ENCODE measurements at places on chromosomes 5 and 9. TPM values are rescaled to one million over a fixed set of nuclear protein-coding genes. Genes with fewer than 3 reads are reported as not detected.
A peak's percentile ranks its signal among the peaks of the same experiment; 100 is the strongest.

GRCh38 chr5:53263151-53263550, 153.6 kb upstream of the MOCS2 start:
- DNase-seq, result no peak

DNA sequence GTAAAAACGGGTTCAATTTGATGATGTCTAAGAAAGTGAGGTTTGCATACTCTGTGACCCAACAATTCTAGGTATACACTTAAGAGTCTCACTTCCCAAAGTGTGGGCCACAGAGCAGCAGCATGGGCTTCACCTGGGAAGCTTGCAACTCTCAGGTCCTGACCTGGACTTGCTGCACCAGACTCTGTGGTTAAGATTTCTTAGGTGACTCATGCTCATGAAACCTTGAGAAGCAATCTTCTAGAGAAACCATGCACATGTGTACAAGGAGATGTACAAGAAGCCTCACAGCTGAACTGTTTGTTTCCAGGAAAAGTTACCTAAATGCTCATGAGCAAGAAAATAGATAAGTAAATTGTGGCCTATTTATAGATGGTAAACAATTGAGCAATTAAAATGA, 30.0 kb downstream of the DNAJC21 start:
- no peak for DNase-seq

SLCO6A1 gene
- not detected for total RNA-seq

GRCh38 chr5:130126746-130127145, 222.5 kb downstream of the CHSY3 start:
- DNase-seq, result no peak

GRCh38 chr9:38263532-38263931, 129.0 kb upstream of the ALDH1B1 start:
- DNase-seq, result no peak

GRCh38 chr9:126842977-126843799, 17.3 kb upstream of the ZBTB34 start:
- no peak for DNase-seq

GRCh38 chr5:115733607-115734006, 82.9 kb downstream of the CDO1 start:
- DNase-seq, result no peak

DNA sequence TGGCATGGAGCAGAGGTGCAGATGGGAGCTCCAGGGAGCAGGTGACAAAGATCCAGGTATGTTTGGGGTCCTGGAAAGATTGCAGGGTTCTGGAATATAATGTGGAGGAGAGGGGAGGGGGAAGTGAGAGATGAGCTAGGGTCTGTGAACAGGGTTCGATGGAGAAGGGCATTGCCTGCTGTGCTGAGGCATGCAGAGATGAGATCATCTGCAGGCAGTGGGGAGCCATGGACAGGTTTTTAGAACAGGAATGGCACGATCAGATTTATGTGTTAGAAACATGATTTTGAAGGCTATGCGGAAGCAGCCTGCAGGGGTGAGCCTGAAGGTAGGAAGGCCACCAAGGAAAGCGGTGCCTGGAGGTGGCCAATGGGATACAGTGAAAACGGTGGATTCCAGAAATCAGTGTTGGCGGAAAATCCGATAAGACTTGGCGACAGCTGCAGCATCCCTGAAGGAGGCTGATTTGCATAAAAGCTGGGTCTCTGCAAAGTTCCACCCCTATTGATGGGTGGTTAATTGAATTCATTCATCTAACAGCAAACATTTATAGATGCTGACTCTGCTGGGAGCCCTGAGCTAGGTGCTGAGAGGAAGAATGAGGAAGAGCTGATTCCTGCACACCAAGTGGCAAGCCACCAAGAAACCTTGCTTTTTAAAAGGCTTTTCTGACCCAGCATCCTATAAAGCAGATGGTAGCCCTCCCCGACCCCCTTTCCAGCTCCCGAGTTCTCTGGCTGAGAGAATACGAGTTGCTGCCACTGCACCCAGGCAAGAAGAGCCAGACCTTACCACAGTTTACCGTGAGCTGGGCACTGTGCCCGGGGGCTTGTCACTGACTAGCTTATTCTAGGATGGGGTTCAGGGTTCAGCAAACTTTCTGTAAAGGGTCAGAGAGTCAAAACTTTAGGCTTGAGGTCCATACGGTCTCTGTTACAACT, 139.2 kb upstream of the SMIM23 start:
- DNase-seq, result no peak

BSPRY gene
- 10.2 TPM for total RNA-seq

- peak; percentile 35 for DNase-seq
These were observed 69.5 kb upstream of the UNC5A start for GRCh38 chr5:176740702-176741496.

- no peak for DNase-seq
These were observed 597.9 kb downstream of the DMRTA1 start for GRCh38 chr9:23044549-23044948.

- no peak for DNase-seq
These were observed 72.6 kb downstream of the SH3RF2 start for GRCh38 chr5:146009020-146009419.

DNA sequence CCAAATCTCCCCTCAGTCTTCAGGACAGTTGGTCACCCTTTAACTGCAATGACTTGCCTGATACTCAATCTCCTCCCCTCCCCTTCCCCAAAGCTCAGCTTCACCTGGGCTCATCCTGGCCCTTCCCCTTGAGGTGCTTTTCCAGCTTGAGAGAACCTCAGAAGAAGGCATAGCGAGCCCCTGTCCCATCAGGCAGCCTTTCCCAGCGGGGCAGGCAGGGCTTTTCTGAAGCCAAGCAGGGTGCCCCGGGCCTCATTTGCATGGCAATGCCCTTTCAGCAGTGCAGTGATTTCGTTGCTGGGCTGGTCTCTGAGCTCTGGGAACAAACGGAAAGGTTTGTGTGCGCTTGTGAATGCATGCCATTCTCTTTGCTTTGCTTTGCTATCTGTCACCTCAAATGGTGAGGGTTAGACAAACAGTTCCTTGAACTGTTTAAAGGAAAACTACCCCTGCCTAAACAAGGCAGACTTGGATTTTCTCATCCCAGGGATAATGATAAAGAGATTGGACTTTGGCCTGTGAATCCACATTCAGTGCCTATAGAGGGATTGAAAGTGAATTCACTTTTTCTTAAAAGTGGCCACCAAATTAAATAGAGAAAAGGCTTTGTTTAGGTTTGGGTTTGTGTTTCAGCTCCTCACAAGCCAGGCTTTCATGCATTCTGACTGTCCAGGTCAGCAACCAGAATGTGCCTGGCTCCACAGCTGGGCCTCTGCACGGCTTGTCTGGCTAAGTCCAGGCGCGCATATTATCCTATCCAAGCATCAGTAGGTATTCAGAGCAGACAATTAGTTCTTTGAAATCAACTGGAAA, 165.3 kb downstream of the ZNF608 start:
- DNase-seq, result no peak

DNA sequence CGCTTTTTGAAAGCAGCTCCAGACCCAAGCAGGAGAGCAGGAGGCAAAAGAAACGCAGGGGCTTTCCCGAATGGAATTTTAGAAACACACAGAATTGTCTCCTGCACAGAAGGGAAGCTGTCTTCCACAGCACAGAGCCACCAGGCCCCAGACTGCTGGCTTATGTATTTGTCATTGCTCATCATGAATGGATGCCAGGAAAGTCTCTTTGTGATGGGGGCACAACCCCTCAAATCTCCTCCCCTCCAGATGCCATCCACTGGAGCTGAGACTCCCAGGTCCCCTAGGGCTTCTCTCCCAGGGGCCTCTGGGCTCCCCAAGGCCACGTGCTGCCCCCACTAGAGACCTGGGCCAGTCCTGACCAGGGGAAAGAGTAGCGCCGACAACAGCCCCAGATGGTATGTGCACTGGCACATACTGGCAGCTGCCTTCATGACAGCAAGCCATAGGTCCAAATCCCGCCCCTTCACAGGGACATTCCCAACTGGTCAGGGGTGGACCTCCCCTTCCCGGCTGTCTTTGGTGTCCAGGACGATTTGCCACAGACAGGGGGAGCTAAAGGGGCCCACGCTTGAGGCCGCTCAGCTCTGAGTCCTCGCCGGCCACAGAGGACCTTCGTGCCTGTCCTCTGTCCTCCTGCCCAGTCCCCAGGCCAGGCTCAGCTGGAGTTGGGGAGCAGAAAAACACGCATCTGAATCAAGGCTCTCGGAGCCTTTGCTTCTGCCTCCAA, 127.8 kb downstream of the KCNIP1 start:
- no peak for DNase-seq

GRCh38 chr9:132857616-132858342, 20.3 kb downstream of the AK8 start:
- DNase-seq, result no peak

GRCh38 chr9:77756449-77756848, 108.3 kb upstream of the GNA14 start:
- DNase-seq, result no peak

OR13F1 gene
- total RNA-seq, result not detected

PCDHGB3 gene
- total RNA-seq, result 3.2 TPM

DNA sequence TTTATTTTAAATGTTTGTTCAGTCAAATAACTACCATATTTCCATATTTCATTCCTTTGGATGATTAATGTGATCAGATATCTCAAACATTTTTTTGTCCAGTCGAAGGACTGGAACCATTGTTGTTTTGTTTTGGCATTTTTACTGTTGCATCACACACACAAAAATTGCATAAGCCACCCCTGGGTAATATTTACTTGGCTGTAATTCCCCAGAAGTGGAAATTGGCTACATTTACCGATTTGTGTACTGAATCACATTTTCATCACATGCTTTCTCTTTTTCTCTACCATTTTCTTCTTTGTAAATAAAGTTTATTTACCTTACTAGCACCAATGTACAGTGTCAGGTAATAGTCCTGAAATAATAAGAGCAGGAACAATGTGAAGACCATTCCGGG, 1729.7 kb upstream of the WWC1 start:
- no peak for DNase-seq

ERMP1 gene
- total RNA-seq, result 106 TPM

DNA sequence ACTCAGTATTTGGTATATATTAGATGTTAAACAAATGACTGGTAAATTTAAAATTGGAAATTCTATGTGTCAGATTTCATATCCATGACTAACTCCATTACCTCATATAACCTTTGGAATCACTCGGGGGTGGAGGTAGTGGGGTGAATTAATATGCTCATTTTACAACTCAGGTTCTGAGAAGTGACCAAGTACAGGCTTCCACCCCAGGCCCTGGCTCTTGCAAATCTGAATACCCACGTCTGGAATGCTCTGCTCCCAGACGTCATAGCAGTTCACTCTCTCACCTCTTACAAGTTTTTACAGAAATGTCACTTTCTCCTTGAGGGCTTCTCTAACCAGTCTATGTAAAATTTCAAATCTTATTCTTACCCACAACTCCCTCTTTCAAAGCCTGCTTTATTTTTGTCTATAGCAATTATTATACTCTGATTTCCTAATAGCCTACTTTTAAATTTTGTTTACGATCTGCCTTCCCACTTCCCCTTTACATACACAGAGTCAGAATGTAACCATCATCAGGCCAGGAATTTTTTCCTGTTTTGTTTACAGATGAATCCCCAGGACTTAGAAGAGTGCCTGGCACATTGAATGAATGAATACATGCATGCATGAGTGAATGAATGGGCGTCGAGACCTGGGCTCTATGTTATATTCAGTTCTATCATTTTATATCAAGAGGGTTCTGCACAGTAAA, 134.1 kb upstream of the IFNE start:
- DNase-seq, result no peak

- no peak for DNase-seq
These were observed 1.7 kb downstream of the MBLAC2 start for GRCh38 chr5:90472783-90473395.

SLC4A9 gene
- 0.13 TPM for total RNA-seq

PCDHB2 gene
- total RNA-seq, result 1.8 TPM

DNA sequence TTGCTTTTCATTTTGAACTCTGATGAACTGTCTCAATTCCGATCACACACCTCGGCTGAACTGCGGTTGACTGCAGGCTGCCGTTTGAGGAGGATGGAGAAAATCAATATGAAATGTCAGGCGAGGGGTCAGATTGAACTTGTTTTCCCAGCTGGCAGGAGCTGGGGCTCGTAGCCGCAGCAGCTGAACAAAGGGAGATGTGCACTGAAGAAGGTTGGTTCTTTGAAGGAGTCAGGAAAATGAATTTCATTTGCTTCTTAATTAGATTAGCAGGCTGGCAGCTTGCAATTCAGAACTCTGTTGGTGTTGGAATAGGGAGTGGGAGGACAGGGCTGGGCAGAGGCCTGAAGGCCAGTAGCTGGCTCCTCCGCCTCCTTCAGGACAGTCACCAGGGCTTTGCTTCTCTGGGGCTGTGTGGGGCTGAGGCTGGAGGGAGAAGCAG, 117.4 kb upstream of the GPR151 start:
- DNase-seq, result no peak

GRCh38 chr5:53039855-53040254, 50.7 kb downstream of the ITGA2 start:
- no peak for DNase-seq

DNA sequence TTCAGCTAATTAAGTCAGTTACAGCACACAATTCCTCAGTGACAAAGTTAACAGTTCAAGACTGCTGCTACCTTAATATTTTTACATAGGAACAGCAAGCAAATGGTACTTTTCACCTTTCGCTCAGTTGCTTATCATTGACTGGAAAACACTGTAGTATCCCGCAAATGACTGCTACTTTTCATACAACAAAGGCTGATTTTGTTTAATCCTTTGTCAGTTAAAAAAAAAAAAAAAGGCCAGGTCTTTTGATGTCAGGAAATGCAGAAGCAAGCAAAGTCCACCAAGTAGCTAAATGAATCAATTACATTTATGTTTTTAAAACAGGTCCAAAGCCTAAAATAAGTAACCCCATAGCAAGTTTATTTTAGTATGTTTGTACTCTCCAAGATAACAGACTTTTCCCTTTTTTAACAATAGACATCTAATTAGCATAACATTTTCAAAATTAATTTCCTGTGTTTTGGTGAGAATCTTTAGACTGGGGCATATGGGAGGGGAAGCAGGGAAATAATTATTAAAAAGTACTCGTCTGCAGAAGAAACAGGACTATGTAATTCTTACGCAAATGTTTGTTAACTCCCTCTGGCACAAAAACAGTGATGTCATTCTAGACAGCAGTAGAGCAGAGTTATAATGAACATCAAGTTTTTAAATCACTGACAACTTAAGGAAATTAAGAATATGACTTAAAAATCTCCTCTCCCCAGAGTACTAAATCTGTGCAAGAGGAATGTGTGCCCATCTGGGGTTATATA, 9.6 kb downstream of the PFDN1 start:
- no peak for DNase-seq

DNA sequence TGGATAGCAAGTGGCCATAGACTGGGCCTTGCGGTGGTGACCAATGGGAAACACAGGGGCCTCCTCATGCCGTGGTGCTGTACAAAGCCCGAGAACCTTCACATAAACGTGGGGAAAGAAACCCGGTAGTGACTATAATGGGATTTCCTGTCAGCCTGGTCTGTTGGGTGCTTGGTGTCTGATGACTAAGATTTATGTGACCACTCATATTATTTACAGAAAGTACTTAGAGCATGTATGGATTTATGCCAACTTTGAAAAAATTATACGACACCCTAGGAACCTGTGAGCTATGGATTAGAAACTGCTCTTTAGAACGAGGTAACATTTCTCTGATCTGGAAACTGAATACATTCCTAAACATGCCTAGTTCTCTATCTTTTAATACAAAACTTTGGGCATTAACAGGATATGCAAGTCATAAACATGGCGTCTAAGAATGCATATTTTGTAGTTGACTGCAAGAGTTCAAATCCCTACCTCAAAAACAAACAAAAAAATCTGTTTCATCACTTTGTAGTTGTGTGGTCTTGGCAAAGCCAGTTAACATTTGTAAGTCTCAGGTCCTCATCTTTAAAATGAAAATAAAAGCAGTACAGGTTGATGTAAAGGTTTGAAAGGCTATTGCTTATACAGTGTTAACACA, 85.4 kb downstream of the TMEM167A start:
- no peak for DNase-seq

GRCh38 chr9:121768416-121769015, 117.1 kb downstream of the DAB2IP start:
- DNase-seq, result no peak

GRCh38 chr5:150022158-150022531, 21.6 kb downstream of the HMGXB3 start:
- DNase-seq, result no peak

Measured in ureter (tissue), 1 donor.